T-helper 17 cell (primary cell): ENCODE measurements at places on chromosomes 13 and 19.

DNA sequence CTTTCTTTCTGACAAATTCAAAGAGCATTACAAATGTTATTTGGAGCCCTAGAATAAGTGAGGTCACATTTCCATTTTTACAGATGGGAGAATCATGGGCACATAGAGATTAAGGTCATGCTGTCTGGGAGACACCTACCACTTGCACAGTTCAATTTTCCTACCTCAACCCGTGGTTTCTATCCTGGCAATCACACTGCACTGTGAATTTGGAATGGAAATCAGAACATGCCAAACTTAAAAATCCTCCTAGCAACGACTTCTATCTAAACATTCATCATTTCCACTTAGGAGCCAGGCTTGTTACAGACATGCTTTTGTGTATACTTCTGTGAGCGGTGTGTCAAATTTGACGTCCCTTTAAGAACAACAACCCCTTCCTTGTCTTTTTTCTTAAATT, 251.5 kb downstream of the DNAJC15 start:
- no peak for DNase-seq

GRCh38 chr13:106401081-106401480, 134.4 kb downstream of the EFNB2 start:
- no peak for DNase-seq

DNA sequence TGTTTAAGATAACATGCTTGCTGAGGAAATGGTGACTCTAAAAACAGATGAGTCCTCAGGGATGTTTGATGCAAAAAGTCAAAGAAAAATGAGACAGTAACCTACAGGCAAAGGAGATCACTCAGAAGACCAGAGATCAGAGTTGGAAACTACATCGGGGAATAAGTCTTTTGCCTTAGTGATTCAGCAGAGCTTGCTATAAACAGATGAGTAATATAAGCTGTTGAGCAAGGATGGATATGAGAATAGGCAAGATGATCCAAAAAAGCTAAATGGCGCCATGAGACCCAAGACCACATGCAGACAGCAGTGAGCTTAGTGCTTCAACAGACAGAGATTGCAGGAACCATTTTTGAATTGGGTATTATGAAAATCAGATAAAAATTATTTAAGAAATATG, 168.6 kb downstream of the POSTN start:
- DNase-seq, result no peak

DNA sequence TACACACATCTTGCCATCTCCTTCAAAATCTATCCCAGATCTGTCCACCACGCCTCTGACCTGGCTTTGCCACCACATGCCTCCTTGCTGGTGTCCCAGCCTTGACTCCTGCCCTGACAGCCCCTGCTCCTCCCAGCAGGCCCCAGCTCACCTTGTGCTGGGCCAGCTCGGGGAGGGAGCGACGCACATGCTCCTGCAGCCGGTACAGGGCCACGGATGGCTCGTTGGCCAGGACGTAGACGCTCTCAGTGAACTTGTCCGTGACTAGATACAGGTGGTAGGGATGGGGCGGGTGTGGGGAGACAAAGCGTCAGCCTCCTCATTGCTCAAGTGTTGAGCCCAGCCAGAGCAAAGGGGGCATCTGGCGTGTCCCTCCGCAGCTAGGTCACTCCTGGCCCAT, 5.2 kb downstream of the BORCS8 start:
- DNase-seq, result no peak

DNA sequence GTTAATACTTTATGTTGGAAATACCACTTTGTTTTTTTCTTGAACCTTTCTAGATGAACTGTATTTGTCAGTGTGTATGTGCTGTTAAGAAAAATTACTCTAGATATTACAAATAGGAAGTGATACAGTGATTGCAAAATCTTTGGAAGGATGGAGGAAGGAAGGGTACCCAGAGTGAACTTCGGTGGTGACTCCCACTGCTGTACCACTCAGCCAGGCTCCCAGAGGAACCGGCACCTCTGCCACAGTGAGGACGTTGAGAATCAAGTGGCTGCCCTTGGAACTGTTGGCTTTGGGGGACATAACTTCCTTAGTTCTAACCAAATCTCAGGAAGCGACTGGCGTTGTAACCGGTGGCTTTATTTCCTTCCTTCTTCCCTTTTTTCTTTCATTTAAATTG, 184.7 kb downstream of the PCCA start:
- no peak for DNase-seq

DNA sequence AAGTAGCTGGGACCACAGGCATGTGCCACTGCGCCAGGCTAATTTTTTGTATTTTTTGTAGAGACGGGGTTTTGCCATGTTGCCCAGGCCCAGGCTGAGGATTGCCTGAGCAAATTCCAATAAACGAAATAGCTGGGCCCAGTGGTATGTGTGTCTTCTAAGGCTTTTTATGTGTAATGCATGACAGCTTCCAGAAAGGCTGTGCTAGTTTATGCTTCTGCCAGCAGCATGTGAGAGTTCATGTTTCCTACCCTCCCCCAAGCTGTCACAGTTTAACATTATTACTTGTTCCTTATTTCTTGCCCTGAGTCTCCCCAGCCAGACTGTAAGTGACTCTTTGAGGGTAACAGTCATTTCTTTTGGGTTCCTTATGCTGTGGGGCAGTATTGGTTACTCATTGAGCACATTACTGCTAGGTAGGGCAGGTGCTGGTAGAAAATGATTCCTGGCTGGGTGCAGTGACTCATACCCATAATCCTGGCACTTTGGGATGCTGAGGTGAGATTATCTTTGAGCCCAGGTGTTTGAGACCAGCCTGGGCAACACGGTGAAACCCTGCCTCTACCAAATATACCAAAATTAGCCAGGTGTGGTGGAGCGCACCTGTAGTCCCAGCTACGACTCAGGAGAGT, 13.6 kb downstream of the GPATCH1 start:
- DNase-seq, result no peak

- no peak for DNase-seq
Measured at GRCh38 chr13:36385489-36385888, 39.3 kb upstream of the SPART start.

DNA sequence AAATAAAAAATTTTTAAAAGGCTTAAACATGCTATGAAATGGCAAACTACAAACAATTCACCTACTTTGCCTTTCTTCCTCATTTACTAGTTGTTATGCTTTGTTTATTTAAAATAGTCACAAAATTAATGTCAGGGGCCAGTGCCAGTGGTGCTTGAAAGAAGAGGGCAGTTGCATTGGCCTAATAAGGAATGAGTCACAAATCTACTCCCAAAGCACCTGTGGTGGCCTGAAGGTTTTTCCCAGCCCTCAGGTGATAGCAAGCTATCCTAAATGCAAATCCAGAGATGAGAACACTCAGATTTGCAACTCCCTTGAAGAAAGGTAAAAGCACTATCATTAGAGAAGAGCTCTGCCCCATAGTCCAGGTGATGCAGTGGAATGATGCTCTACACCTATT, 103.6 kb downstream of the MBNL2 start:
- no peak for DNase-seq

- DNase-seq, result no peak
Measured at GRCh38 chr13:39536274-39536673, 66.7 kb downstream of the LHFPL6 start.

DNA sequence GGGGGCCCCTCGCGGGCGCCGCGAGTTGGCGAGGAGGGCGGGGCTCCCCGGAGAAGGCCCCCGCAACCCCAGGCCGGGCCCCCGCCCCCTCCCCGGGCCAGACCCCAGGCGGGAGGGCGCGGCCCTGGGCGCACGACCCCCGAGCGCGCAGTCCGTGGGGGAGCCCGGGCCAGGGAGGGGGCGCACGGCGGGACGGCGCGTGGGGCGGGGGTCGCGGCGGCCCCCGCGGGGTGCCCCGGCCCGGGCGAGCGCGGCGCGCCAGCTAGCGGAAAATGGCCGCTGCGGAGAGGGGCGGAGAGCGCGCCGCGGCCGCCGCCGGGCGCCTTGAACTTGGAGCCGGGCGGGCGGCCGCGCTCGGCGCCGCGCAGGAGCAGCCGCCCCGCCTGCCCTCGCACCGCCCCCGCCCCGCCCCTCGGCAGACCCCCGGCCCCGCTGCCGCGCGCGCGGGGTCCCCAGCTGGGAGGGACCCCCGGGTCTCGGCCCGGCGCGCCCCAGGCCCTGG, 6.4 kb upstream of the NFIC start:
- no peak for DNase-seq

GRCh38 chr19:50003810-50004419, 21.3 kb downstream of the VRK3 start:
- no peak for DNase-seq

DNA sequence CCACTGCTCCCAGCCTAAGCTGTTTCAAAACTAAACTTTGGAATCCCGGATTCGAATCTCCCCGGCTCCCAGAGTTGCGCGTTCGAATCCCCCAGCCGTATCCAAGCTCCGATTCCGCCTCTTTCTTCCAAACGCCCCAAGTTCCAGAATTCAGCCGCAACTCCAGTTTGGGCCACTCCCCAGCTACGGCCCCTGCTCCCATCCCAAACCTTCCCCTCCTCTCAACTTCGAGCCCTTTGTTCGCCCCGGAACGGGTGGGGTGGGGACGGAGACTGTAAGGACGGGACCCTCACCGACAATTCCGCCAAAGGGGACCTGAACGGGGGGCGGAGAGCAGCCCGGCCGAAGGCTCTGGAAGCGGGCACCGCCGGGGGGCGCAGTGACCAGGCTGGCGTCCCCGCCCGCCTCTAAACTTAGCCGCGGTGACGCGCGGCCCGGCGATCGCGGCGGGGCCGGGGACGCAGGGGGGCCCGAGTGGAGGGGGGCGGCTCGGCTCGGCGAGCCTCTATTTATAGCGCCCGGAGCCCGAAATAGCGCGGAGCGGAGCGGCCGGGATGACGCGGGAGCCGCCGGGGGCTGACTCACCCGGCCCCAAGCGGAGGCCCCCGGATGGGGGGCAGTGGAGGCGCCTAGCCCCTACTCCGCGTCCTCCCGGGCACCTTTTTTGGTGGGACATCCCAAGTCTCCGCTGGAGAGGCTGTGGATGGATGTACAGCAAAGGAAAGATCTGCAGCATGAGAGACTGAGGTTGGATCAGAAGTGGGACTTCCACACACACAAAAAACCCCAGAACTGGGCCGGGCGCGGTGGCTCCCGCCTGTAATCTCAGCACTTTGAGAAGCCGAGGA, 4.9 kb upstream of the ERCC1 start:
- DNase-seq, result no peak

- DNase-seq, result peak; percentile 72
Measured at GRCh38 chr19:15463861-15464371, 428 bp downstream of the RASAL3 start.

DNA sequence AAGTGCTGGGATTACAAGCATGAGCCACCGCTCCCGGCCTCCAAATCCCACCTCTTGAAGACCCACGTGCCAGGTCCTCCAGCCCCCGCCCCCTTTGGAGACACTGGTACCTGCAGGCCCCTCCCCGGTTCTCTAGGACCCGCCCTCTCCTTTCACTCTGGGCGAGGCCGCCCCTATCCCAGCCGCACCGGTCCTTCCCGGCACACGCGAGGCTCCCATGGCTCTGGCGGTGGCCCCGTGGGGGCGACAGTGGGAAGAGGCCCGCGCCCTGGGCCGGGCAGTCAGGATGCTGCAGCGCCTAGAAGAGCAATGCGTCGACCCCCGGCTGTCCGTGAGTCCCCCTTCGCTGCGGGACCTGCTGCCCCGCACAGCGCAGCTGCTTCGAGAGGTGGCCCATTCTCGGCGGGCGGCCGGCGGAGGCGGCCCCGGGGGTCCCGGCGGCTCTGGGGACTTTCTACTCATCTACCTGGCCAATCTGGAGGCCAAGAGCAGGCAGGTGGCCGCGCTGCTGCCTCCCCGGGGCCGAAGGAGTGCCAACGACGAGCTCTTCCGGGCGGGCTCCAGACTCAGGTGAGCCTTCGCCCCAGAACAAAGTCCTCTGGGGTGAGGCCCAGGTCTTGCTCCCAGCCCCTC, at the start of gene CBLC:
CBLC (plus strand) TSS at position 176 of the 633 bp plus-strand sequence; CDS start at position 218, 42 bp downstream.
- no peak for DNase-seq

DNA sequence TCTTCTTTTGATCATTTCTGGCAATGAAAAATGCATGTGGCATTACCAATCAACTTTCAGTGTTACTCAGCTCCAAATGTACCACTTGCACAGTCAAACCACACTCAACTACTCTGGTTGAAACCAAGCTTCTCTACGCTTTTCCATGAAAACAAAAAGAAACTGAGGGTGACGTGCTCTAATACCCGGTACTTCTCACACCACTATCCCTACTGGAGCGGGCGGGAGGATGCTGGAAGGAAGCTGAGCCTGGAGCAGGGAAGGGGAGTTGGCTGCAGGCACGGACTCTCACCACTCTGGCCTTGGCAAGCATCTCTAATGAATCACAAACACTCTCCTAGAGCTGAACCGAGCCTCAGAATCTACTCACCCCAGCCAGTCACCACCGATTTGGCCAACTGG, 48.2 kb downstream of the STK24 start:
- DNase-seq, result no peak

GRCh38 chr13:27971236-27971645, 2.1 kb upstream of the CDX2 start:
- DNase-seq, result no peak

GRCh38 chr13:110329798-110330461, 22.8 kb downstream of the COL4A2 start:
- no peak for DNase-seq

GRCh38 chr19:38224014-38224862, at the start of gene DPF1:
DPF1 (minus strand) TSS chr19:38224222; CDS start chr19:38224142, 80 bp downstream.
- no peak for DNase-seq

GRCh38 chr19:778910-779653, 18.2 kb upstream of the PTBP1 start:
- DNase-seq, result no peak

DNA sequence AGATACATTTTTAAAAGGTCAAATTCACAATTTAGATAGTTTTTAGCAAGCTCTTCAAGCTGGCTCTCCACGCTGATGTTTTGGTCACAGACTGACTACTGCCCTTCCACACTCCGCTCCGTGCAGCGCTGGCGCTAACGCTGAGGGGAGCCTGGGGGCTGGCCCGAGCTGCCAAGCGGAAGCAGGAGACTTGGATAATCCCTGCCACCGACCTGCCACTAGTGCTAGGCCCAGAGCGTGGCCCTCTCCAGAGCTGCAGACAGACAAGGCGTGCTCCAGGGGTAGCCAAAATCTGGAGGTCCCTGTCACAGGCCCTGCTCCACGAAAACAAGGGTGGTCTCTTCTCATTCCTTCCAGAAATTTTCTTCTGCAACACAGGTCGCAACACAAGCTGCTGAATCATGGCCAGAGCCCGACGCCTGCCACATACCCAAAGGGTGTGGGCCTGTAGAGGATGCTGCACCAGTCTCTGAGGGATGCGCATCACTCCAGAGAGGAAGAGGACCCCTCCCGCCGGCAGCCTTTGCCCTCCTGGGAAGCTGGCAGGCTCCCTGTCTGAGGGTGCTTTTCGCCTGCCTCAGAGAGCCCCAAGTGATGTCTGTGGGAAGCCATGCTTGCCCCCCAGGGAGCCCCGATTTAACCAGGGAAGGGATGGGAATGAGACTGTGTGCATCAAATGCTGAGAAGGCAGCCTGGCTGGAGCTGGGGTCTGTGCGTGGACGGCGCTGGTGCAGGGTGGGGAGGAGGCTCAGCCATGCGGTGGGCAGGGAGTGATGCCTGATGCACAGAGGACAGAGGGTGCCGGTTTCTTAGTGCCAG, 21.6 kb downstream of the CAPS start:
- DNase-seq, result no peak

GRCh38 chr19:32977280-32977679, 5.2 kb downstream of the FAAP24 start:
- no peak for DNase-seq

GRCh38 chr13:51241720-51242119, 19.5 kb downstream of the FAM124A start:
- DNase-seq, result no peak

GRCh38 chr19:47445937-47446402, 25.7 kb downstream of the SLC8A2 start:
- DNase-seq, result peak; percentile 50
